ENCODE measurements at places on chromosomes 4 and X.

DNA sequence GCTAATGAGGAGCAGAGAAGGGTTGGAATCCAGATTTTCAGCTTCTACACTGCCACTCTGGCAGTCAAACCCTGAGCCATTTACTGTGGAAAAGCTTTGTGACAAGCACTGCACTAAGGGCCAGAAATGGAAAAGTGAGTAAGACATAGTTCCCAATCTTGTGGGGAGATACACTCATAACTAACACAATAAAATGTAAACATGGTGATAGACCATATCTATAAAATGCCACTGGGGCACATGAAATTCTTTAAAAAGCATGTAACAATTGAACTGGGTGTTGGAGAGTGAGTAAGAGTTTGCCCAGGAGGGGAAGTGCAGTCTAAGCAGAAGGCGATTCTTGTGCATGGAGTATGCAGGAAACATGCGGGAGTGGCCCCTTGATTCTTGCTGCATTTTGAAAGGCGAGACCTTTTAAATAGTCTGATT lies 32.0 kb upstream of the ANXA5 start:
- DNase-seq: no peak

DNA sequence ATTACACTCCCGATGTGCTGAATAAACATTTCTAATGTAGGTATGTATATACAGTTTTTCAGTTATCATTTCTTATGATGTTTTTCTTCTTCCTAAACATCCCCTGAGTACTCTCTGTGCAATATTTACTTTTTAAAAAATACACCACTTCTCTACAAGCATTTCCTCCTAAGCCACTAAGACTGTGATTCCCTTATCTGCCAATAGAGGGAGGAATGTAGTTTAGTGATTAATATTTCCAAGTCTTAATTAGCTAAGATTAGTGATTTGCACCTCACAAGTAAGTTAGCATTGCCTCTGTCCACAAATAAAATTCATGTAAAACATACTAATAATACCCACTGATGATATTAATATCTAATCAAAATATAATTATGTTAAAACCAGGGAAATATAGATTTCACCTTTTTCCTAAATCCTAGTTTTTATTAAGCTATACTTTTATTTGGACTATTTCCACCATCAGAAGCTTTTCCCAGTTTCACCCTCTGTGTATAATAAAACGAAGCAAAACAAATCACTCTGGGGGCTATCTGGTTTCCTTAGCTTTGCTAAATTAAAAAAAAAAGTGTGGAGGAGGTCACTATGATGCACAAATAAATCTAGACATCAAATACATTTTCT lies 909.1 kb downstream of the FAT4 start:
- DNase-seq: no peak

GRCh38 chrX:68945603-68946228 lies 116.9 kb downstream of the EFNB1 start:
- DNase-seq: no peak

DNA sequence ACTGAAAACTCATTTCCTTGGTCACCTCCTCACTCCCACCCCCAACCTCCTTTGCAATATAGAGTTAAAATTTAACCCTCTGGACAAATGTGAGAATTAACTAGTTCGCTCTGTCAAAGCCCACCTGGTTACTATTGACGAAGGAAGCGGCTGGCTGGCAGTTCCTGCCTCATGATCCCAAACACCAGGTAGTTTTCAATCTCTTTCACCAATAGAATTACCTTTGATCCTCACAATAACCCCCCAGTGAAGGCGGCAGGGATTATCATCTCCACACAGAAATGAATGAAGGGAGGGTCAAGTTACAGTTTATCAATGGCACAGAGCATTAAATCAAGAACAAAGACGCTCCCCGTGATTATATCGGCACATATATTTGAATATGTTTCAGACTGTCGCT lies 65.7 kb upstream of the TTC29 start:
- DNase-seq: no peak

GRCh38 chr4:38004062-38004461 lies 43.9 kb downstream of the PTTG2 start:
- no peak for DNase-seq

- DNase-seq: no peak
Observed at GRCh38 chr4:82681754-82682153, 116.8 kb downstream of the SCD5 start.

- no peak for DNase-seq
Observed at GRCh38 chrX:133741303-133741702, 244.1 kb downstream of the GPC3 start.

DNA sequence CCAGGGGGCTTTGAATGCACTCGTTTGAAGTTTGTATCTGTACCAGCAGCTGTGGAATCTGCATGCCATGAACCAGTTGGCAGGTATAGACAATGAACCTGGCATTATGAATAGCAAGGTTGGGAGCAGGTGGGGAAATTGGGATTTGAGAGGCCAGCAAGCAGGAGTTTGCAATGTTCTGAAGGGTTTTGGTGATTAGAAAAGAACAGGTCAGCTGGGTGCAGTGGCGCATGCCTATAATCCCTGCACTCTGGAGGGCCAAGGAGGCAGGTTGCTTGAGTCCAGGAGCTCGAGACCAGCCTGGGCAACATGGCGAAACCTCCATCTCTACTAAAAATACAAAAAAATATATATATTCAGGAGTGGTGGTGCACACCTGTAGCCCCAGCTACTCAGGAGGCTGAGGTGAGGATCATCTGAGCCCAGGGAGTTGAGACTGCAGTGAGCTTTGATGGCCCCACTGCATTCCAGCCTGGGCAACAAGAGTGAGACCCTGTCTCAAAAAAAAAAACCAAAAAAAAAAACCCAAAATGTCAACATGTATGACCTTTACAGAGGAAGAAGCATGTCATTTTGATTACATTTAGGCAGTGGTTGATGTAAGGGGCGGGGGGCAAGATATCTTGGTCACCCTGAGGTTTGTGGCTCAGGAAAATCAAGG lies 63.9 kb downstream of the TSC22D3 start:
- no peak for DNase-seq

- DNase-seq: no peak
Observed at GRCh38 chr4:167702391-167702790, 389.9 kb upstream of the ANXA10 start.

DNA sequence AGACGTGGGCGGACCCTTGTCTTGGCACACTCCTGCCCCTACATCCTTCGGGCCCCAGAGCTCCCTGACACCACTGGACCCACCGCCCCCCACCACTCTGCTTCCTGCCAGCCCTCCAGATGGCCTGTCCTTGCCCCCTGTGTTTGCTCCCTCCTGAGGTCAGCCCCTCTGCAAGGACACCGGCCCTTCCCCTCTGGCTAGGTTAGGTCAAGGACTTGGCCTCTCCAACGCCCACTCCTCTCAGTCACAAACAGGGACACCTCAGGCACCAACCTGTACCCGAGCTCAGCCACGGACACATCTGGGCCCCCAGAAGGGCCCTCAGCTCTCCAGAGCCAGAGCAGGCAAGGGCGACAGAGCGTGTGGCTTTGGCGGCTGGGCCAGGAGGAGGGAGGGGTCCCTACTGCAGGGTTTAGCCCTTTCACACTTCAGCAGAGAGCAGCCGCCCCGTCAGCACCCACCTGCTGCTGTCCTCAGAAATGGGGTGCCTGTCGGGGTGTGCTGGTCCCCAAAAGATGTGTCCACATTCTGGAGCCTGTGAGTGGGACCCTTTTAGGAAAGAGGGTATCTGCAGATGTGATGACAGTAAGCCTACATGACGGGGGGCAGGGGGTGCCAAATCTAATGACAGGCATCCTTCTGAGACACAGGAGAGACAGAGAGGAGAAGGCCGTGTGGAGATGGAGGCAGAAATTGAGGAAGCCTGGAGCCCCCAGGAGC lies 23.5 kb upstream of the DUSP9 start:
- no peak for DNase-seq

GRCh38 chr4:166538491-166539005 lies 665.5 kb downstream of the TLL1 start:
- DNase-seq: no peak

DNA sequence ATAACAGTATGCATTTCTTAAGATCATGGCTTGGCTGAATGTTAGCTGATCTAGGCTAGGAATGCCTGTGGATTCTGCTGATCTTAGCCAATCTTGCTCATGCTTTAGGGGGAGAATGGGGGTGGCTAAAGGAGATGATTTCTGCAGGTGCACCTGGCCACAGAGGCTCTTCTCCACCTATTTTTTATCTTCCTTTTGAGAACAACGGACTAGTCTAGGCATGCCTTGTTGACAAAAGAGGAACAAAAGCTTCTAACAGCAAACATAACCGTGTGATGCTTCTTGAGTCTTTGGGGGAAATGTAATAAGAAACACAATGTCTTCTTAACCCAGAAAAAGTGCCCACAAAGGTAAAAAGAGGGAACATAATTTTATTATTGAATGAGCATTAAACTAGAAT lies 743.5 kb downstream of the ARAP2 start:
- no peak for DNase-seq

DNA sequence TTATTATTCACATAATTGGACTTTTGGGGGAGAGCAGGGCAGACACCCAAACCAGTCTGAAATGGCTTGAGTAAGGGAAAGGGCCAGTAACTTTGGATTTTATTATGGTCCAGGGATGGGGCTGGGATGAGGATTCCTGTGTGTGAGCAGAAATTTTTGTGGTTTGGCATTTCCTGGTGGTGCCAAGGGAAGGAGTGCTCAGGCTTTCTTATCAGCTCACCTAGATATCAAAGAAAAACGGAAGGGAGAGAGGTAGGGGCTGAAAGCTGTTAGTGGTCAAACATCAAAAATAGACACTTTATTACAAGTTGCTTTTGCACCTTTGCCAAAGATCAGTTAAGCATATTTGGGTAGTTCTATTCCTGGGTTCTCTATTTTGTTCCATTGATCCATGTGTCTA lies 128.5 kb upstream of the DIPK2B start:
- DNase-seq: no peak

DNA sequence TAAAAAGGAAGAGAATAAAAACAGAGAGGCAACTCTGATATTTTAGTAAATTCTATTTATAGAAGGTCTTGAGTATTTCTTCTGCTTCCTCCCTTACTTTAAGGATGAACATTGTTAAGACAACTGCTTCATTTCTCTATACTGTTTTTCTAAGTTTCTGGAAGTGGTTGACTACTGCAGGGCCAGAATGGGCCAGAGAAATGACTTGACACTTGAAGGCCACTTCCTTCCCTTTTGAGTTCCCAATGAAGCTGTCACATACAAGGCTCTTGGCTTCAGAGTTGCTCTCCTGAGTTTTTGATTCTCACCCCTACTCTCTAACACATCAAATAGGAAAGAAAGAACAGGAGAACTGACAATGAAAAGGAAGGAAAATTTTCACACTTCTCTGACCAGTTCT lies 37.6 kb downstream of the PKD2 start:
- no peak for DNase-seq

- no peak for DNase-seq
Observed at GRCh38 chrX:10167573-10167972, 10.8 kb downstream of the CLCN4 start.

DNA sequence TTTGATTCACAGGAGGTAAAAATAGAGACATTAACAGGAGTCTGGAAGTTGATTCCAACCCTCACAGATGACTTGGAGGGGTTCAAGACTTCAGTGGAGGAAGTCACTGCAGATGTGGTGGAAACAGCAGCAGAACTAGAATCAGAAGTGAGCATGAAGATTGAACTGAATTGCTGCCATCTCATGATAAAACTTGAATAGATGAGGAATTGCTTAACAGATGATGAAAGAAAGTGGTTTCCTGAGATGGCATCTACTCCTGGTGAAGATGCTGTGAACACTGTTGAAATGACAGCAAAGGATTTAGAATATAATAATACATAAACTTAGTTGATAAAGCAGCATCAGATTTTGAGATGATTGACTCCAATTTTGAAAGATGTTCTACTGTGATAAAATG lies 76.5 kb downstream of the RELL1 start:
- DNase-seq: no peak

GRCh38 chrX:133796282-133796681 lies 189.1 kb downstream of the GPC3 start:
- no peak for DNase-seq

- no peak for DNase-seq
Observed at GRCh38 chr4:6474053-6474568, 1.7 kb upstream of the PPP2R2C start.

- DNase-seq: no peak
Observed at GRCh38 chr4:167000141-167000852, 234.0 kb downstream of the SPOCK3 start.

DNA sequence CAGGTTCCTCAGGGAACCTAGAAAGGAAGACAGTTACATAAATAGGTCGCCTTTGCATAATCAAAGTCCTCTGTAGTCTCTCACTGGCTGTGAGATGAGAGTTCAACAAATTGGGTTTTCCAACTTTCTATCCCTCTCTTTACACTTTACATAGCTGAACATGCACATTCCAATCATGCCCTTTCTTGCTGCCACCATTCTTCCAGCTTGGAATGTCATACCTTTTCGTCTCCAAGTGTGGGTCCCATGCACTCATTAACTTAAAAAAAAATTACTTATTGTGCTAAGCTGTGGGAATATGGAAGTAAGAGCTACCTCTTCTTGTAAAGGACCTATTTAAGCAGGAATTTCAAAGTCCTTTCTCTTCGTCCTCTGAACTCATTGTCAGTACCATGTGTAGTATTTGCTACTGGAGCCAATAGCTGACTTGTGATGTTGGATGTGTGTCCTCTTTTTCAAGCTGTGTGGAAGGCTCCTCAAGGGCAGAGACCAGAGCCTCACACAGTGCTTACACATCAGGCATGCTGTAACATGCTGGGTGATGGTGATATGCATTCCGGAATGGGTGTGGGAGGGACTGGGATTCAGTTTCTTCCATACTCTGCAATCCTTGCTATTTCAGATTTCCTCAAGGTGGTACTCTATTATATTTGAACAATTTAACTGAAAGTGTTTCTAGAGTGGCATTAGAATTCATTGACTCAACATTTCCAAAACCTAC lies 7.1 kb downstream of the ENOPH1 start:
- no peak for DNase-seq

- no peak for DNase-seq
Observed at GRCh38 chr4:112857461-112857860, 192.0 kb upstream of the ANK2 start.

DNA sequence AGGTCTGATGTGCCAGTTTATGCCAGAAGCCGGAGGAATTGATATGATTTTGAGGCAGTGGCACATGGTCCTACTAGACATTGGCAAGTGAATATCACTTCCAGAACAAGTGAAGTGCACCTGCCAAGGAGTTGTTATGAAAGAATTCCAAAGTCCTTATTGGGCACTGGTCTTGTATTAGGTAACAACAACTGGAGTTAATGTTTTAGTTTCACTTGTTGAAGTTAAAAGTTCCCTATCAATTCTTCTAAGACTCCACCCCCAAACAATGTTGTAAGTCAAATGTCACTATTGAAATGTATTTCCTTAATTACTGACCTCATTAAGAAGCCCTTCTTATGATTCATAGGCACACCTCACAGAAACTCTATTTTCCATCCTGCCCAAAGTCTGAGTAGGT lies 3.1 kb downstream of the TET2 start:
- no peak for DNase-seq

GRCh38 chrX:39174772-39175417 lies 373.6 kb downstream of the MID1IP1 start:
- DNase-seq: no peak

GRCh38 chr4:108003982-108004515 lies 14.4 kb downstream of the HADH start:
- DNase-seq: no peak

Measured in cortex of kidney (tissue), 1 donor.